ENCODE measurements at places on chromosomes 2 and 18.

GRCh38 chr2:183059561-183059960, 19.0 kb upstream of the DUSP19 start:
- no peak for DNase-seq

DNA sequence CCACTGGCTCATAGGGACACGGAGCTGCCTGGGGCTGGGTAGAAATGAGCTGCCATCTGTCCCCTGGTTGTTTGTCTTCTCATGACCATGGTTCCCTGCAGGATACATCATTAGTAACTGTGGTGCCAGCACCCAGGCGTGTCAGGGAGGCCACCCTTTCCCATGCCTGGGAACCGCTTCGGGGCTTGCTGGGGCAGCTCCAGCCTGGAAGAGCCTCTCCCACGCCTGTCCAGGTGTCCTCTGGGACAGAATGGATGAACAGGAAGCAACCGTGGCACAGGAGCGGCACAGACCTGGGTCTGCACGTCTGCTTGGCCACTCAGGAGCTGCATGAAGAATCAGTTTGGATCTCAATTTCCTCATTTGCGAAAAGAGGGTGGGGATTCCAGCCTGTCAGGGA, 34.8 kb downstream of the SDC1 start:
- DNase-seq = no peak

GRCh38 chr18:42459873-42460272, 504.8 kb downstream of the PIK3C3 start:
- DNase-seq = no peak

- no peak for DNase-seq
Observed at GRCh38 chr2:238345297-238345968, 25.1 kb downstream of the TRAF3IP1 start.

DNA sequence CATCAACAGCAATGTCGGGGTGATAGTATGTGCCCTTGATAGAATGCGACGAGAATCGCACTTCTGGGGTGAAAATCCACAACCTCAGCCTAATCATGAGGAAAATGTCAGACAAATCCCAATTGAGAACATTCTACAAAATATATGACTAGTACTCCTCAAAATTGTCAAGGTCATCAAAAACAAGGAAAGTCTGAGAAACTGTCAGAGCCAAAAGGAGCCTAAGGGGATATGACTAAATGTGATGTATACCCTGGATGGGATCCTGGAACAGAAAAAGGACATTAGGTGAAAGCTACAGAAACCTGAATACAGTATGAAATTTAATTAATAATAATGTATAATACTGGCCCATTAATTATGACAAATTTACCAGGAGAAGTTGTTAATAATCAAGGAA, 7.6 kb upstream of the CACNB4 start:
- DNase-seq = no peak

DNA sequence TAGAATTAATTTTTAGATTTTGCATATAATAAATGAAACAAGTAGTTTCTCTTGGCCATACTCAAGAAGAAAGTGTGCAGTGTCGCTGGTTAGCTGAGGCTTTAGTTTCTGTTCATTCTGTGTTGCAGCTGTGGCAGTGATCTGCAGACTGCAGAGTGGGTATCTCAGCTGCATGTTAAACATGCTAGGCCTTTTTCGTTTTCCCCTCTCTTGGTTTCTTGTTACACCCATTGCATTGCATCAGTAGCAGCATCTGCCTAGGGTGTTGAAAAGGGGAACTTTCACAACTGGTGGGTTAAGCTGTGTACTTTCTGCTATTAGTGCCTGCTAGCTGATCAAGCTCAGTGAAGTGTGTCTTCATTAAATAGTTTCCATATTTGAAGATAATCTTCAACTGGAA, 51.3 kb downstream of the ACSL3 start:
- DNase-seq = no peak

GRCh38 chr2:59585655-59586054, 967.8 kb downstream of the BCL11A start:
- no peak for DNase-seq

GRCh38 chr2:107414376-107414775, 412.3 kb upstream of the RGPD4 start:
- no peak for DNase-seq
